ENCODE measurements at places on chromosomes 13 and 19. TPM values are rescaled to one million over a fixed set of nuclear protein-coding genes. Genes with fewer than 3 reads are reported as not detected.

- no peaks in the 10 kb centered on the region for H3K27me3 ChIP-seq
- no peak overlapping the region for H3K4me3 ChIP-seq
- H3K4me1 ChIP-seq = no peaks in the 10 kb centered on the region
- no peak for DNase-seq
- H3K27ac ChIP-seq = no peak overlapping the region
- H3K36me3 ChIP-seq = no peaks in the 10 kb centered on the region
These were observed 40.0 kb upstream of the FOXO1 start for GRCh38 chr13:40706439-40706838.

- H3K4me3 ChIP-seq = no peak overlapping the region
- no peaks in the 10 kb centered on the region for H3K36me3 ChIP-seq
- no peaks in the 10 kb centered on the region for H3K4me1 ChIP-seq
- DNase-seq = no peak
These were observed 103.7 kb downstream of the LACC1 start for GRCh38 chr13:43983373-43983772.

LIM2 gene
- total RNA-seq = not detected

GRCh38 chr13:99412856-99413255, 88.4 kb upstream of the TM9SF2 start:
- DNase-seq = no peak
- no peak overlapping the region for H3K4me3 ChIP-seq
- no peaks in the 10 kb centered on the region for H3K36me3 ChIP-seq
- no peaks in the 10 kb centered on the region for H3K27me3 ChIP-seq
- H3K27ac ChIP-seq = no peak overlapping the region
- H3K4me1 ChIP-seq = no peaks in the 10 kb centered on the region

DNA sequence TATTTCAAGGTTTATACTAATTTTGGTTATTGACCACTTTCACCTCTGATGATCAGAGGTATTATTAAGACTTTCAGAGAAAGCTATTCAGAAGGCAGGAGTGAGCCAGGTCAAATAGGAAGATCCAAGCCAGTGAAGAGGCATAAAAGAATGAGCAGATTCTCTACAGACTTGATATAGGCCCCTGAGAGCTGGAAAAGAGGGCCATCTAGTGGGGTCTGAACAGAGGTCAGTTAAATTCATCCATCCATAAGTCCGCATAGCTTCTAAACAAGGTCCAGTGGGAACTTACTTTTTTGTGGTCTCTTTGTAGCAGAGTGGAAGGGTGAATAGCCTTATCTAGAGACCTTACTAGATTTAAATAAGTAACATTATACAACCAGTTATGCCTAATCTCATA, 126.6 kb upstream of the UFM1 start:
- H3K36me3 ChIP-seq = no peaks in the 10 kb centered on the region
- no peak overlapping the region for H3K27ac ChIP-seq
- H3K4me3 ChIP-seq = no peak overlapping the region

REEP6 gene
- 1.2 TPM for total RNA-seq

DNA sequence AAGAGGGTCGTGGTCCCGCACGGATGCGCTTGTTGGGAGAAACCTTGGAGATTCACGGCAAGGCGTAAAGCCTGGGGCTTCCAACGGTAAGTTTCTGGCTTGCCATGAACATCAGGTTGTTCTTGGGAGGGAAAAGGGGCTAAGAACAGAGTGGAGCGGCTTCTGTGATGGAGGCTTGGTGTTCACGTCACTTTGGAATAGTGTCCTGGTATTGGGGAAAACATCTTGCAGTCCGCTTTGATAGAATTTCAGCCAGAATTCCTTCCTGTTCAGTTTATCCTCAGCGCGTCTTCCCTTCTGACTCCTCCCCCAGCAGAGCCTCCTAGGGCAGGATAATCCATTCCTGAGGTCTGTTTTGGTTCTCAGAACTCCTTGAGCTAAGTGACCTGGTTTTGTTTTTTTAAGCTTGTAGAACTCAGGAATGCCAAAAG, 2.0 kb downstream of the KCTD15 start:
- H3K27me3 ChIP-seq = no peaks in the 10 kb centered on the region
- no peak for DNase-seq
- no peaks in the 10 kb centered on the region for H3K36me3 ChIP-seq
- H3K4me3 ChIP-seq = peak overlapping the region; percentile 91
- no peaks in the 10 kb centered on the region for H3K4me1 ChIP-seq
- H3K27ac ChIP-seq = no peak overlapping the region

- no peaks in the 10 kb centered on the region for H3K4me1 ChIP-seq
- H3K27me3 ChIP-seq = no peaks in the 10 kb centered on the region
- H3K27ac ChIP-seq = no peak overlapping the region
- no peaks in the 10 kb centered on the region for H3K36me3 ChIP-seq
These were observed 5.7 kb upstream of the SPACA4 start for GRCh38 chr19:48600679-48601417.

DNA sequence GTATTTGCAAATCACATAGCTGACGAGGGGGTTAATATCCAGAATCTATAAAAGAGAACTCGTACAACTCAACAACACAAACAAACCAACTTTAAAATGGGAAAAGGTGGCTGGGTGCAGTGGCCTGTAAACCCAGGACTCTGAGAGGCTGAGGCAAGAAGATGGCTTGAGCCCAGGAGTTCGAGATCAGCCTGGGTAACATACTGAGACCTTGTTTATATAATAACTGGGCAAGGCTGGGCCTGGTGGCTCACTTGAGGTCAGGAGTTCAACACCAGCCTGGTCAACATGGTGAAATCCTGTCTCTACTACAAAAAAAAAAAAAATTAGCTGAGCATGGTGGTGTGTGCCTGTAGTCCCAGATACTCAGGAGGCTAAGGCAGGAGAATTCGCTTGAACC, 21.8 kb upstream of the TM6SF2 start:
- no peak overlapping the region for H3K4me3 ChIP-seq
- H3K27ac ChIP-seq = no peak overlapping the region
- no peak for DNase-seq
- peaks cover 15% of the 10 kb centered on the region for H3K36me3 ChIP-seq
- no peaks in the 10 kb centered on the region for H3K4me1 ChIP-seq

DNA sequence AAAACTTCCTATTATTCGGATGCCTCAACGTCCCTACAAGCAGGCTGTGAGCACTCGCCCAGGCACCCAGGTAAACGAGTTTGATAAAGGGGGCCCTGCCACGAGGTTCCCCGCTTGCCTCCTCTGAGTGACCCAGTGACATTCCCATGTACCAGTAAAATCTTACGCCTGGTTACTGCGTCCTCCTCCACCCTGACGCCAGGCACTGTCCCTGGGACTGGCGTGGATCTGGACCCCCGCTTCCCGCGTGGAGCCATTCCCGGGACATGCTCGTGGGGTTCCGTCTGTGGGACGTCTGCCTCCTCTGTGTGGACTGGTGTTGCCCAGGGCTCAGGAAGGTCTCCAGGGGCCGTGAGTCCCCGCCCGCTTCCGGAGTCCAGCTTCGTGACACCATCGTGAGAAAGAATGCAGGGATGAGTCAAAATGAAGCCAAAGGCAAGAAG, 407 bp upstream of the ZNF550 start:
- no peaks in the 10 kb centered on the region for H3K27me3 ChIP-seq
- H3K4me3 ChIP-seq = peak overlapping the region; percentile 74
- peak overlapping the region; percentile 67 for H3K27ac ChIP-seq
- H3K36me3 ChIP-seq = peaks cover 10% of the 10 kb centered on the region
- H3K4me1 ChIP-seq = peaks cover 6% of the 10 kb centered on the region
- no peak for DNase-seq

SLC25A42 gene
- 14.9 TPM for total RNA-seq

DNA sequence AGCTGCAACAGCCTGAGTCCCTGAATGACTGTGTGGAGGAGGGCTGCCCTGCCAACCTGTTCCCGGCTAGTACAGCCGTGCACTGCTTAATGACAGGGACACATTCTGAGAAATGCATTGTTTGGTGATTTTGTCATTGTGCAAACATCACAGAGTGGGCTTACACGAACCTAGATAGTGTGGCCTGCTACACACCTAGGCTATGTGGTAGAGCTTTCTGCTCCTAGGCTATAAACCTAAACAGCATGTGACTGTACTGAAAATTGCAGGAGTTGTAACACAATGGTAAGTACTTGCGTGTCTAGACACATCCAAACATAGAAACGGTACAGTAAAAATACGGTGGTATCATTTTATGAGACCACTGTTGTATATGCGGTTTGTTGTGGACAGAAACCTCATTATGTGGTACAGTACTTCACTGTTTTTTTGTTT, 35.0 kb downstream of the VASP start:
- H3K27me3 ChIP-seq = no peaks in the 10 kb centered on the region
- no peaks in the 10 kb centered on the region for H3K36me3 ChIP-seq

DNA sequence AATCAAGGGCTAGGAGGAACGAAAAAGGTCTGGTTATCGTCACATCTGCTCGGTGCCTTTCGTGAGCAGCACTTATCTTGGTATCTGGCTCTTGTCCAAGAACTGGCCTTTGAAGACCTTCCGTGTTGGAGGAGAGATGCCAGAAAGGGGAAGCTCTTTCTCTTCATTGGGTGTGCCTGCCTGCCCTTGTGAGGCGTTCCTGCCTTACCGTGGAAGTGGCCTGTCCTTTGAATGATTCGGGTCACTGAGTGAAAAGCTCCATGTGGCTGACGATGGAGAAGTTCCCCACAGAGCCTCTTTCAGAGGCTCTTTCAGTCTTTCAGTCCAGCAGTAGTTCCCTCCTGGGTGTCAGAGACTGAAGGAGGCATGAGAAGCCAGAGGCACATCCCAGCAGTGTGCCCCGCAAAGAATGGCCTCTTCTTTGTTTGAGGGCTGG, 121.5 kb upstream of the SLC10A2 start:
- no peak overlapping the region for H3K27ac ChIP-seq
- no peaks in the 10 kb centered on the region for H3K36me3 ChIP-seq
- H3K4me1 ChIP-seq = no peaks in the 10 kb centered on the region

DNA sequence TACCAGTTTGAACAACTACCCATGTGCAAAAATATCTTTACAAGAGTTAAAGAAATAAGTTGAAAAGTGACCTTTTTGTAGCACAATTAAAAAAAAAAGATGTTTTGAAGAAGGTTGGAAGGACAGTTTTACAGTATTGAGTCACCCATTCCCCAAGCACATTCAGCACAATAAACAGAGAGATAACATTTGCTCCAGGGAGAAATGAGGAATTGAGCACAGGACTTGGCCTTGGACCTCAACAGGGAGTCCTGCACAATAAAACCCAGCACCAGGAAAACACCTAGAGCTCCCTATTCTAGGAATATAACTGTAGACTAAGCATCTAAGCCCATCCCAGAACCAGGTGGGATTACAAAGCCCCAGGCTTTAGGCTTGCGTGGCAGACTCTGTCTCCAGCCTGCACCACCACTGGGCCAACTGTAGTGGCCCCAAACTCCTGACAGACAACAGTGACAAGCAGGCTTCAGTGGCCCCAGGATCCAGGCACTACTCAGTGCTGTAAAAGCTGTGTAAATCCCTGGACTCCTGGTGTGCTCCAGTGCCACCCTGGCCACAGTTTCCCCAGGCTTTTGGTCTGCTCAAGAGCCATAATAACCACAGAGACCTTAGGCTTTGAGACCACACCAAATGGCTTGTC, 857.2 kb downstream of the SLITRK1 start:
- DNase-seq = no peak
- H3K4me3 ChIP-seq = no peak overlapping the region
- H3K4me1 ChIP-seq = no peaks in the 10 kb centered on the region
- no peak overlapping the region for H3K27ac ChIP-seq
- no peaks in the 10 kb centered on the region for H3K27me3 ChIP-seq

DNA sequence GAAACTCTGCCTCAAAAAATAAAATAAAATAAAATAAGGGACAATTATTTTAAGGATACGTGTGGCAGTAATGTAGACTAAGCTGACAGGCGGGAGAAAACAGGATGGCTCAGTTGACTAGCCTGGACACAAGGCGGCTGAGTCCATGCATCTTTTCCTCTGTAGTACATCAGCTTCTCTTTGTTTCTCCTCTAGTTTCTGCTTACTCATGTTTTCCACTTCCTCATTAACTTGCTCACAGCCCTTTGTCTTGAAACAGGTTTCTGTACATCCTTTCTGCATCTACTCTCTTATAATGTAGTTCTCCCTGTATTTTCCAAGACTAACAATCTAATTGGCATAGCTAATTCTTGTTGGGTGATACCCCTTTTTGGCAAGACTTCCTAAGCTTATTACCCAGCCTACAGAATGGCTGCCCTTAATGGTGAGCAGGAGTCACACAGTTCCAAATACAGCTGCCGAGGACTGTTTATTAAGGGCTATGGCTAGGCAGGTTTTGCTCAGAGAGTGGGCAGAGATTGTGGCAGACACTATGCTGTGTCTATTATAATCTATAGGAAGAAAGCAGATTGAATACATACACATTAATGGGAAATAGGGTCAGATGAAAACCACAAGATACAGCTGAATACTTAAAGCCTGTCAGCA, 58.7 kb upstream of the KLF5 start:
- no peak overlapping the region for H3K4me3 ChIP-seq
- no peaks in the 10 kb centered on the region for H3K27me3 ChIP-seq
- H3K36me3 ChIP-seq = no peaks in the 10 kb centered on the region

MICU2 gene
- total RNA-seq = 85.2 TPM

BIVM gene
- 33.5 TPM for total RNA-seq

DNA sequence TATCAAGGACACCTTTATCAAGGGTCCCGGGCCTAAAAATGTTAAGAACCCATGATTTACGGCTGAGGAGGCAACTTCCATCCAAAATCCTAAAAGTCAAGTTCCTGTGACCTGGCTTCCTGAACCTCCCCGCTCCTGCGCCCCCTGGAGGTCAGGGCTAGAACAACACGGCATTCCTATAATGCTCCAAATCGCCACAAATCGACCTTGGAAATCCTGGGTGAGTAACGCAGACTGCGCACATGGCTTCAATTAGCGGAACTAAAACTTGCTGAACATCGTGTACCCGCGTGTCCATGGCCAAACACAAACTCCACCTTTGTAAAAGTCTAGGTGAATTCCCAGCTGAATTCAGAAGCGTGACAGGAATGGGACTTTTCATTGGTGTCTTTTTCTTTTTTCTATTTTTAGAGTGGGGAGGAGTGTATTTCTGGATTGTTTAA, 4.3 kb upstream of the C5AR1 start:
- H3K27ac ChIP-seq = no peak overlapping the region
- DNase-seq = peak; percentile 65
- H3K36me3 ChIP-seq = no peaks in the 10 kb centered on the region

ZNF443 gene
- total RNA-seq = 3.3 TPM

GRCh38 chr13:52156724-52157261, 2.6 kb downstream of the NEK3 start:
- peaks cover 44% of the 10 kb centered on the region for H3K4me1 ChIP-seq
- H3K36me3 ChIP-seq = no peaks in the 10 kb centered on the region
- DNase-seq = no peak
- no peak overlapping the region for H3K4me3 ChIP-seq
- H3K27me3 ChIP-seq = no peaks in the 10 kb centered on the region

MYO9B gene
- 109 TPM for total RNA-seq

IFNL1 gene
- not detected for total RNA-seq

DNA sequence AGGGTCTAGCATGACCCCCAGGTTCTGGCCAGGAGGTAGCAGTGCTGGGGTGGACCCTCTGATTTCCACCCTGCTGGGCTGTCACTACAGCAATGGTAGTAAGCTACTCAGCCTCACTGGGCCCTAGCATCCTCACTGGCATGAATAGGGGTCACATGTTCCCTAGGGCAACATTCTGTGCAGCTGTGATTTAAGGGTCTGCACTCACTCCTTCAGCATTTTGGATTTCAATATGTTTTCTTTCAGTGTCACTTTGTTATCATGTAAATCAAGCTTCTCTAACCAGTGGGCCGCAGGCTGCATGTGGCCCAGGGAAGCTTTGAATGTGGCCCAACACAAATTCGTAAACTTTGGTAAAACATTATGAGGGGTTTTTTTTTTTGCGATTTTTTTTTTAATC, 57.8 kb downstream of the SPATA13 start:
- no peaks in the 10 kb centered on the region for H3K27me3 ChIP-seq
- no peak overlapping the region for H3K4me3 ChIP-seq
- H3K4me1 ChIP-seq = no peaks in the 10 kb centered on the region
- no peak for DNase-seq

Data from tibial nerve (tissue), 4 donors.